T-cell (primary cell): ENCODE measurements at places on chromosomes 16 and 17.

GRCh38 chr17:41915566-41915965, 3.2 kb downstream of the ACLY start:
- H3K4me3 ChIP-seq = no peak overlapping the region
- H3K4me1 ChIP-seq = peaks cover 6% of the 10 kb centered on the region
- H3K36me3 ChIP-seq = peaks cover 40% of the 10 kb centered on the region

- no peak overlapping the region for H3K4me3 ChIP-seq
- no peak for DNase-seq
- no peaks in the 10 kb centered on the region for H3K36me3 ChIP-seq
These were observed 195.2 kb upstream of the CNTNAP4 start for GRCh38 chr16:76081967-76082366.

- H3K27me3 ChIP-seq = no peaks in the 10 kb centered on the region
- H3K4me3 ChIP-seq = no peak overlapping the region
- DNase-seq = no peak
These were observed 55.8 kb downstream of the BMERB1 start for GRCh38 chr16:15490123-15490711.

- no peak overlapping the region for H3K27ac ChIP-seq
- peaks cover 52% of the 10 kb centered on the region for H3K36me3 ChIP-seq
- no peak overlapping the region for H3K4me3 ChIP-seq
- DNase-seq = no peak
- H3K27me3 ChIP-seq = no peaks in the 10 kb centered on the region
These were observed 33.5 kb downstream of the GRIN2C start for GRCh38 chr17:74825952-74826719.

- no peak for DNase-seq
- no peaks in the 10 kb centered on the region for H3K36me3 ChIP-seq
- H3K27me3 ChIP-seq = peaks cover 36% of the 10 kb centered on the region
These were observed 299.7 kb downstream of the C16orf95 start for GRCh38 chr16:87017371-87018012.
